ENCODE measurements at places on chromosomes 1 and 21. TPM values are rescaled to one million over a fixed set of nuclear protein-coding genes. Genes with fewer than 3 reads are reported as not detected.

Gene BEST4
- 0.11 TPM for total RNA-seq

Gene ATP1A4
- total RNA-seq: 1.0 TPM

- DNase-seq: no peak
Measured at GRCh38 chr1:29120947-29121485, 2.7 kb downstream of the TMEM200B start.

DNA sequence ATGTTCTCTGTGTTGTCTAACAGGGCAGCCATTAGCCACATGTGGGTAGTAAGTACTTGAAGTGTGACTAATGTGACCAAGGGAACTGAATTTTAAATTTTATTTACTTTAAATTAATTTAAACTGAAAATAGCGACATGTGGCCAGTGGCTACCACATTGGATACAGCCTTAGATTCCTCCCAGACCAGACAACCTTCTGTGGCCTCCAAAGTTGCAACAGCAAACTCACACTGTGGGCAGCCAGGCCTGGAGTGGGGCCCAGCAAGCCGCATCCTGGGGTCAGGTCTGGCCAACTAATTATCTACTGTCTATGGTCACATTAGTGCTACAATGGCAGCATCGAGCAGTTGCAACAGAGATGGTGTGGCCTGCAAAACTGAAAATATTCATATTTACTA is 11.7 kb downstream of the EIF2D start:
- DNase-seq: no peak

- no peak for DNase-seq
Measured at GRCh38 chr1:168301664-168302320, 21.1 kb downstream of the TBX19 start.

DNA sequence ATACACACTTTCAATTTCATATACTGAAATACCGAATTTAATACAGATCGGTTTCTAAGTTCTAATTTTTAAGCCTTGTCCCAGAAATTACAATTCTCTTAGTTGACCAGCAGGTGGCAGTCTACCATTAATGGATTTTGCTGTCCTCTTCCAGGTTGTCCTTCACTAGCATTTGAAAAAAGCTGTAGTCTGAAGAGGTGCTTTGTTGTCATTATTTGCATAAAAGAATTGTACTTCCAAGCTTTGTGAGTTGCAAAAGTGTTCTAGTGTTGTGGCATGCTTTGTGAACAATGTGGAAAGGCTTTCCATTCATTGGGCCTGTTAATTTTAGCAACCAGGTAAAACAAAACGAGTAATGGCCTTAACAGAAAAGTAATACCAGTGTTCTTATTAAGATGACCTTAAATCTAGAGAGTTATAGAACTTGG is 193.6 kb downstream of the RPS6KC1 start:
- DNase-seq: no peak

- DNase-seq: no peak
Measured at GRCh38 chr21:30793581-30794314, 19.3 kb downstream of the KRTAP8-1 start.

Gene DCST2
- 0.51 TPM for total RNA-seq

GRCh38 chr1:64323054-64323453 is 119.6 kb downstream of the UBE2U start:
- no peak for DNase-seq

GRCh38 chr1:226549094-226549936 is 751 bp downstream of the STUM start:
- DNase-seq: no peak
